Right ventricle myocardium superior (tissue), 1 donor: ENCODE measurements at places on chromosomes 3 and 15. TPM values are rescaled to one million over a fixed set of nuclear protein-coding genes. Genes with fewer than 3 reads are reported as not detected.

DNA sequence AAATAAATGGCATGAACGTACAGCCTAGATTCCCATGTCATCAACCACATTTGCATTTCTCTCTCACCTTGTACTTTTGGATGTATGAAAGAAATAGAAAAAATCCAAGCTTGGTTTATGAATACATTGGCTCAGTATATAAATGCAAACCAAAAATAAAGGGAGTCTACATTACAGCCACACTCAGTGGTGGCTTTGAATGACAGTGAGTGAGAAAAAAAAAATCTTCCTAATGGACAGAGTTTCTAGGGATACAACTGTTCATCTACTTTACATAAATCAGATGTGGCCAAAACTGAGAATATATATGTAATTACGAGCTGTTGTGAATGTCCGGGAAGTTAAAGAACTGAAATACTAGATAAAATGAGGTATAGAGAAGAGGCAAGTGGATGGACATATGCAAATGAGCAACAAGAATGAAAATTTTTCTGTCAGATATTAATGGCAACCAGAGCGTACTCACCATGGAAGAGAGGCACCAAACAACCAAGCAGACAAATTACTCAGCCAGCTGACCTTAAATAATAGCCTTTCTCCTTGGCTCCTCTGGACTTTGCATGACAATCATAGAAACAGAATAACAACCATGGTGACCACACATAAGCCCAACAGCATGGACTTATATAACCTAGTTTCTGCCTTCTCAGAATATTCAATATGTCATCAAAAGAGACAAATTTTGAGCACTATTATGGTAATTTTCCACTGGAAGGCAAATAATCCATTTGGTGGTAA, 1305.8 kb downstream of the OTOL1 start:
- no peak for DNase-seq

DNA sequence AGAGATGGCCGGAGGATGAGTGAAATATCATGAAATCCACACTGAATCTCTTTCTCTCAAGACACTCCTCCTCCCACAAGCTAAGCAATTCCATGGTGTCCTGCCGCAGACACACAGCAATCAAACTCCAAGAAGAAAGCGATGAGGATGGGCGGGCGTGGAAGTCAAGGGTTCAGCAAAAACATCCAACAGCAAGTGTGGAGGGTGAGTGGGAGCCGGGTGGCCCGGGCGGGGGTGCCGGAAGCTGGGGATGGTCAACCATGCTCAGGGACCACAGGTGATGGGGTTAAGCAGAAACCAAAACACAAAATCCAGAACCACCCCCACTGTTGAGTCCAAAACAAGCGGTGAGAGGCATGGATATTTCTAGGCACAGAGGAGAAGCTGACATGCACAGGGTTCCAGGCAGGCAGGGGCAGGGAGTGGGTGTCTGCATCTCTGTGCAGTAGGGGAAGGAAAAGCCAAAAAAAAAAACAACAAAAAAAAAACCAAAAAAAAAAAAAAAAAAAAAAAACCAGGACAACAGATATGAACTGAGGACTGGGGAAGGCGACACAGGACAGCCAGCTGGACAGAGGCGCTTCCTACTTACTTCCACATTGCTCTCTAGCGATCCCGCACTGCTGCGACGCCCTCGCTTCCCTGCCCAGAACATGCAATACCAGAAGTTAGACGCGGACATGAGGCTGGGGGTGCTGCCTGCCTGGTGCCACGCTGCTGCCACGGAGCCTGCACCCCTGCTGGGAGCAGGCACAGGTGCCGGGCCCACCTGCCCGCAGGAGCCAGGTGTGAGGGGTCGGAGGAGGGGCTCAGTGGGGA, 61.0 kb upstream of the RPL32 start:
- peak; percentile 61 for DNase-seq

DNA sequence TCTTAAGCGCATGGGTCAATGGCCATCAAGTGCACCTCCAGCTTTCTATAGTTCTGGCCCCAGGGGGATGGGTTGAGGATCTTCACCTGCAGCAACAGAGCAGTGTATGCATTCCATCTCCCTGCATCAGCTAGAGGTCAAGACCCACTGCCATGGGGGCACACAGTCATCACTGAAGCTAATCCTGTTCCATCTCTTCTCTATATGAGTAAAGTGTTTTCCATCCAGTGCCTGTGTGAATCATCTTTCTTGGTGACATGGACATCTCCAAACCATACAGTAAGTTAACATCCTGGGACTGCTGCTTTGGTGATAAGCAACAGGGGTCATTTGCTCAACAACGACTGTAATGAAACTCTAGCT, 4.4 kb upstream of the ENTPD3 start:
- DNase-seq: no peak

GRCh38 chr15:29569533-29570092, 252.7 kb downstream of the TJP1 start:
- no peak for DNase-seq

C3orf70 gene
- total RNA-seq: 1.5 TPM

KIF7 gene
- total RNA-seq: 1.9 TPM

DNA sequence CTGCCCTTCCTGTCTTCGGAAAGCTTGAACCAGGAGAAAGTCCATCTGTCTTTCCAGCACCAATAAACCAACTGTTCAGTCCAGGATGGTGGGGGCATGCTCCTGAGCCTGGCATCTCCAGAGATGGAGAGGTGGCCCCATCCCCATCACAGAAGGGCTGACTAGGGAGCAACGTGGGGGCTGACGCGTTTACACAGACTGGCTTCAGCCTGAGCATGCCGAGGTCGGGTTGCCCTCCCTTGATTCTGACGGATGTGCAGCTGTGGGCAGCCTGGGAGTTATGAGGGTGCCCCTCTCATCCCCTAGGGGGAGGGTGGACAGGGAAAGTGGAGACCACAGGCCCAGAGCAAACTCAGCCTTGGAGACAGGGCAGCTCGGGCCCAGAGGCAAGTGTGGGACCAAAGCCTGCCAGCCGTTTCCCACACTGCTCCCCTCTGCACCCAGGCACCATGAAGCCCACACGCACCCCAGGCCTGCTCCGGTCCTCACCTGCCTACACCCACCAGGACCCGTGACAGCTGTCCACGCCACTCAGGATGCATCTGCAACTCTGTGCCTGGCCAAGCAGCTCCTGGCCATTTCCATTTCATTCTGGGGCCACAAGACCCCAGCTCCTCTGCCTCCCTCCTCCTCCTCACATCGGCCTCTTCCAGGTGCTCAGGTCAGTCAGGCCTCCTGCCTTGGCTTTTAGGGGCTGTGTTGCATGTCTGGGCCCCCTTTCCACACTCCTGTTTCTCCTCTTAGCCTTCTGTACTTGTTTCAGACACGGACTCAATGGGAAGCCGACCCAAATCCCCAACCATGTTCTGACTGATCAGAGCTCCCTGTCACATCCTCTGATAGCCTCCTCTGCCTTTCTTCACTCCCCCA, 48.2 kb upstream of the SLC41A3 start:
- DNase-seq: peak; percentile 38

C3orf52 gene
- 2.5 TPM for total RNA-seq

GRCh38 chr3:148750296-148750695, 52.6 kb downstream of the AGTR1 start:
- no peak for DNase-seq

GPR149 gene
- total RNA-seq: not detected

ITIH4 gene
- 1.3 TPM for total RNA-seq

GRCh38 chr15:28167042-28167441, 67.9 kb upstream of the OCA2 start:
- no peak for DNase-seq

DNA sequence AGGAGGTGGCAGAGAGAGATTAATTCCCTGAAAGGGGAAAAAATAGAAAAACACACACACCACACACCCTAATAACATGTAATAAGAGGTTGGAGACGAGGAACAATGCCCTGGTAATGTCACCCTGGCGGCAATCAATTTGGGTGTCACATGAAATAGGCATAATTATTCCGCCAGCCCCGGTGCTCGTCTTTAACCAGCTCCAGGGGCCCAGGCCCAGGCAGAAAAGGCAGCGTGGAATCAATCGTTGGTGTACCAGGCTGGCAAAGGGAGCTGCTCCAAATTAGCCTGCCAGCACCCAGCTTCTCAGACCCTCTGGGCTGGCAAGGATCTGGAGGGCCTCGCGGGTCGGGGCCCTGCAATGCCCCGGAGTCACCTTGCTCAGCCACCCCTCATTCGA, 5.6 kb downstream of the LINGO1 start:
- no peak for DNase-seq

DNA sequence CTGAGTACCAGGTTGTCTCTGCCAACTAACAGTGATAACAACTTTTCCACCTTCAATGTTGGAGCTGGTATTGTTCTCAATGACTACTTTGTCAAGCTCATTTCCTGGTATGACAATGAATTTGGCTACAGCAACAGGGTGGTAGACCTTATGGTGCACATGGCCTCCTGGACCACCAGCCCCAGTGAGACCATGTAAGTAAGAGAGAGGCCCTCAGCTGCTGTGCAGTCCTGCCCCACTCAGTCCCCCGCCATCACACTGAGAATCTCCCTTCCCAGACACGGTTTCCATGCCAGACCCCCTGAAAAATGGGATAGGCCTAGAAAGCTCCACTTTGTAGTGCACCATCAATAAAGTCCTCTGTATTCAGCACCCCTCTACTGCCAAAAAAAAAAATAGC, 56.1 kb downstream of the PIK3CB start:
- DNase-seq: no peak

DNA sequence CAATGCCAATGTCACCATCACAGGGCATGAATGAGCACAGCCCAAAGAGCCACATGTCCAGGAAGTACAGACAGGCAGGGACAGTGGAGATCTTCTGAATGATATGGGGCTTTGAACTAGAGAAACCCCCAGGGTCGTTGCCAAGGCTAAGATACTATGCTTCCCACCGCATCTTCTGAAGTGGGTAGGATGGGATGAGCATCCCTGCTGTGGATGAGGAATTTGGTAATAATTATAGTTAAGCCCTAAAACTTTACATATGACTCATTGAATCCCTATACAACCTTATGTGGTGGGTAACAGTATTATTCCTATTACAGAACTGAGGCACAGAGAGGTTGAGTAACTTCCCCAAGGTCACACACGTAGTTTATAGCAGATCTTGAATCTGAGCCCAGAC, 44.2 kb downstream of the WNT5A start:
- no peak for DNase-seq

FGF12 gene
- total RNA-seq: 356 TPM

GRCh38 chr3:195582947-195583346, 793 bp downstream of the APOD start:
- DNase-seq: no peak

GRCh38 chr3:21894459-21895340, 143.7 kb upstream of the ZNF385D start:
- DNase-seq: no peak

DNA sequence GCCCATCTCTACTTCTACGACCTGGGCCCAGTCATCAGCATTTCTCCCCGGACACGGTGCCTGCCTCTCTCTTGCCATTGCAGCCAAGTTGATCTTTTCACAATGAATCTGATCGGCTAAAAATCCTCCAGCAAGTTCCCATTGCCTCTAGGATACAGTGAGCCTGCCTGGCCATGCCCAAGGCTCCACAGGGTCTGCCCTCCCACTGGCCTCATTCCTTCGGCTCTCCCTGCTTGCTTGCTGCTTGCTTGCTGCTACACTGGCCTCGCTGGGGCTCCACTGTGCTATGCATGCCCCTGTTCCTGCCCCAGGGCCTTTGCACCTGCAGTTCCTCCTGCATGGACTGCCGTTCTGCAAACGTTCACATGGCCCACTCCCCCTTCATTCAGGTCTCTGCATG, 2.0 kb downstream of the ABTB1 start:
- peak; percentile 28 for DNase-seq

RTP1 gene
- total RNA-seq: not detected

DNAH12 gene
- 0.08 TPM for total RNA-seq

- no peak for DNase-seq
These were observed 403.9 kb downstream of the MECOM start for GRCh38 chr3:169259661-169260060.

GRAMD2A gene
- total RNA-seq: not detected

GRCh38 chr3:110314512-110315114, 757.0 kb upstream of the NECTIN3 start:
- peak; percentile 36 for DNase-seq

DNA sequence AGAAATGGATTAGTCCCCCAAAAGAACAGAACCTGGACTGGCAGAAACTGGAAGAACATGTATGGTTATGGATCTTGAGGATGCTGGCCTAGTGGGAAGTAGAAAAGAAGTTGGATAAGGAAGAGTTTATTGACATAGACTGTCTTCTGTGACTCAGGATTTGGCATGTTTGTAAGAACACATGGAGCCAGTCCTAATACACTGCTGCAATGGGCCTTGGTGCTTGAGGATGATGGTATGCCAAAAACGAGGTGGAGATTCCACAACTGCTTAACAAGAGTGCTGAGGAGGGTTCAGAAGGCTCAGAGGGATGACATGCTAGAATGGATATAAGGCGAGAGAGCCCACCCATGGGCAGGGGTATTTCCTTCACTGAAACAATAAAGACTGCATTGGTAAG, 22.4 kb downstream of the LZTFL1 start:
- no peak for DNase-seq

- DNase-seq: no peak
These were observed 6.9 kb upstream of the EOGT start for GRCh38 chr3:69020424-69020823.

GRCh38 chr3:198025644-198026043, 65.6 kb downstream of the LMLN start:
- no peak for DNase-seq

- DNase-seq: no peak
These were observed 184.3 kb downstream of the CDIN1 start for GRCh38 chr15:36763685-36764084.

DNA sequence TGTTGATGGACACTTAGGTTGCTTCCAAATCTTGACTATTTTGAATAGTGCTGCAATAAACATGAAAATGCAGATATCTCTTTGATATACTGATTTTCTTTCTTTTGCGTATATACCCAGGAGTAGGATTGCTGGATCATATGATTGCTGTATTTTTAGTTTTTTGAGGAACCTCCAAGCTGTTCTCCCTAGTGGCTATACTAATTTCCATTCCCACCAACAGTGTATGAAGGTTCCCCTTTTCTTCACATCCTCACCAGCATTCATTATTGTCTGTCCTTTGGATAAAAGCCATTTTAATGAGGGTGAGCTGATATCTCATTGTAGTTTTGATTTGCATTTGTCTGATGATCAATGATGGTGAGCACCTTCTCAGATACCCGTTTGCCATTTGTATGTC, 12.5 kb downstream of the PATL2 start:
- no peak for DNase-seq
